Hematopoietic multipotent progenitor cell treated with erythropoietin and hydrocortisone succinate and interleukin-3 and kit ligand, for 8 days (in vitro differentiated cells): ENCODE measurements at places on chromosomes 2 and 18.
A peak's percentile ranks its signal among the peaks of the same experiment; 100 is the strongest.

- DNase-seq = no peak
Measured at GRCh38 chr2:3774336-3774735, 71.0 kb downstream of the DCDC2C start.

GRCh38 chr2:157427003-157427921 lies 16.6 kb downstream of the CYTIP start:
- no peak for DNase-seq

DNA sequence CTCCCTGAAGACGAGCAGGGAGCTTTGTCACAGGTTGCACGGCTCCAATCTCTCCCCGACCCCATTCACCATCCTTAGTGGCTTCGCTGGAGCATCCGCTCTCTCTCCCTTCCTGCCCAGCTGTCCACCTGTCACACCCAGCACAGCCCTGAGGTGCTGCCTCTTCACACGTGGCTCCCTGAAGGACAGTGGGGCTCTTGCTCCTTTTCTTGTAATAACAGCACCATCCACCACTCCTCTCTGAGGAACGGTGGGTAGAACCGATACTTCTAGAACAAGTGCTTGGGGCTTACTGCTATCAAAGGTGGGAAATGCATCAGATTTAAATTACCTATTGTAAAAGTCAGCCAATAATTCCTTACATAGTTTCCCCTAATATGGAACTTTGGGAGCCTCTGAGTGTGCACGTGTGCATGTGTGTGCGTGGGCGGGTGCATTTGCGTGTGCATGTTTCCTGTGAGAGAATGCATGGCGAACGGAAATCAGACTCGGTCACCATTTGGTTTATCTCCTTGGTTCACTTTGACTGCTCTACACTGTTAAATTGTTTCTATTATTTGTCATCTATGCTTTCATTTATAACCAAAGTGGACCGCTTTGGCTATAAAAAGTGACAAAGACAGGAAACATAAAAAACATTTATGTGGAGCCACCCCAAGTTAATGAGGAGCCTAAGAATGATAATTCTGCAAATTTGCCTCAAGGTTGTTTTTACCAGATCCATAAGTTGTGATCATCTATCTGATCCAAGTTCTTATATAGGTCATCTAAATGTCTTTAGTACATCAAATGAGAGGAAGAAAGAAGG lies 39.1 kb downstream of the KLHL29 start:
- no peak for DNase-seq

DNA sequence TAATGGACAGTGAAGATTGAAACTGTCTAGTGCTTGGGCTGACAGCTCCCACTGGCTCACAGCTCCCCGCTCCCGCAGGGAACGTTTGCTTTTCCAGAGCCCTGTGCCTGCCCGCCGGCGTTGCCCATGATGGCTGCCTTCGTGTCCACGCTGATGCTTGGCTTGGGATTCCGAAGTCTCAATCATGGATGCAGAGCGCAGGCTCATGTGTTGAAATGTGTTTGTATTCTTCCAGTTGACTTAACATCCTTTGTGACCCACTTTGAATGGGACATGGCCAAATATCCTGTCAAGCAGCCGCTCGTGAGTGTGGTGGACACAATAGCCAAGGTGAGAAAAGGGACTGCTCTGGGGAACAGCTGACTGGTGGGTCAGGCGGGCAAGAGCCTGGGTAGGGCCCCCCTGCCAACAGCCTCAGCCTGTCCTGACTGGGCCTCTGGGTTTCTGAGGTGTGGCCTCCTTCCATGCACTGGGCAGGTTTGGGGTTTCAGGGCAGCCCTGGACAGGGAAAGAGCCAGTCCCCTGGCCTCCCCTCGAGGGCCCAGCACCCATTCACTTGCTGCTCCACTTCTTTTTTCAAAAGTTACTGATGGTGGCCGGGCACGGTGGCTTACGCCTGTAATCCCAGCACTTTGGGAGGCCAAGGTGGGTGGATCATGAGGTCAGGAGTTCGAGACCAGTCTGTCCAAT lies 42.8 kb downstream of the ATP6V1C2 start:
- DNase-seq = no peak

- DNase-seq = no peak
Measured at GRCh38 chr2:215994911-215995310, 18.4 kb downstream of the MREG start.

DNA sequence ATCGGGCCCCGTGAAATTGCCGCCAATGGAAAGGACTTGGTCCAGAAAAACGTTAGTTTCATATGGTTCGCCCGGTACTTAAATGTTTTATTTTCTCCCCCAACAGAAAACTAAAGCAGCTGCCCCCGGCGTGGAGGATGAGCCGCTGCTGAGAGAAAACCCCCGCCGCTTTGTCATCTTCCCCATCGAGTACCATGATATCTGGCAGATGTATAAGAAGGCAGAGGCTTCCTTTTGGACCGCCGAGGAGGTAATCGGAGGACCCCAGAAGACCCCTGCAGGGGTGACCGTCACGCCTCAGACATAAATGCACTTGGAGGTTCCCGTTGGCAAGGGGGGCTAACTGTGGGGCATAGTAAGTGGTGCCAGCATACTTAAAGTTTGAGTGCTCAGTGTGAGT lies 742 bp downstream of the RRM2 start:
- peak; percentile 12 for DNase-seq

- no peak for DNase-seq
Measured at GRCh38 chr18:22791310-22791610, 141.9 kb upstream of the RBBP8 start.

DNA sequence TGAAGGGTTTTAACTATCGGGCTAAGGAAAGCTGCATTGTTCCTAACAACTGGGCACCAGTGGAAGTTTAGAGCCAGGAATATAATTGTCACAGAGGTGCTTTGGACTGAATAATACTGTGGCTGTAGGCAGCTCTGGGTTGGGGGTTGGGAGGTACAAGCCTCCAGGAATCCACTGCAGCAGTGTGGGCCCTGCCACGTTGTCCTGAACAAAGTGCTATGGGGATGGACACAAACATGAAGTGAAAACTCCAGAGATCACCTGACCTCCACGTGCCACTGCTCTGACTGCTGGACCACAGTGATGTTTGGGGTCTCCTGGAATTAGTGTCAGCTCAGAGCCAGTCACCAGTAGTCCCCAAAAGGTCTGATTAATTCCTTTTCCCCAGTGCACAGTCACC lies 110.9 kb downstream of the BCL2 start:
- no peak for DNase-seq

DNA sequence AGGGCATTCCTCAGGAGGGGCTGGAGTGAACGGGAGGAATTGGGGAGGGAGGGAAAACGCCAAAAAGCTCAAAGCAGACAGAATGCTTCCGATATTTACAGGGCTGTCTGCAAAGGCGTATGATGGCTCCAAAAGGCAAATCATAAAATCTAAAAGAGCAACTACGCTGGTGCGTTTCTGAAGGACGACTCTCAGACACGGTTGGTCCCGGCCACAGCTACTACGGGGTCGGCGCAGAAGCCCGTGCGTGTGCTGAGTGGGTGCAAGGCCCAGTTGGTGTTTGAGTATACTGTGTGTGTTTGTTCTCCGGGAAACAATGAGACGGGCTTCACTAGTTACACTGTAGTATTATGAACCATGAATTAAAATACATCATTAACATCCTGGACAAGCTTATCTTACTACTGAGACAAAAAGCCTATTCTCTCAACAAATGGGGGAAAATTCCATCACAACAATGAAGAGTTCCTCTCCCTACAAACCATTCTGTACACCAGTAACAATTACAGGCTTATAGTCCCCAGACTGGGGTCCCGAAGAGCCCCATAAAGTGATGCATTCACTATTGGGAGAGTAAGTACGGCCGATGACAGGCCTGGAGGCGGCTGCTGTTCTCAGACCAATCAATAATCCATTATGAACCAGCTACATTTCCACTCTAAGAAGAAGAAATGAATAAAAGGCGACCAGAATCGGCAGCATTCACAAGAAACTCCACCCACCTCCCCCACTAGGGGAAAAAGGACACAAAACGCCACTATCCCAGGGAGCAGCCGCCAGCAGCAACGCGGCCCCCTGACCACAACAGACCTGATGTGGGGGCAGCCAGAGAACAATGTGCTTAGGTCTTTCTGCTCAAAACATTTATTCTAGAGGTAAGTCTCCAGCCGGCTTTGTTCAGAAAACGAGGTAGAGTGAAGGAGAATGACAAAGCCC lies 43.4 kb downstream of the ZNF516 start:
- DNase-seq = peak; percentile 46

- no peak for DNase-seq
Measured at GRCh38 chr18:47975701-47976100, 45.2 kb upstream of the SMAD2 start.

- DNase-seq = no peak
Measured at GRCh38 chr2:42333579-42333978, 27.4 kb downstream of the COX7A2L start.

DNA sequence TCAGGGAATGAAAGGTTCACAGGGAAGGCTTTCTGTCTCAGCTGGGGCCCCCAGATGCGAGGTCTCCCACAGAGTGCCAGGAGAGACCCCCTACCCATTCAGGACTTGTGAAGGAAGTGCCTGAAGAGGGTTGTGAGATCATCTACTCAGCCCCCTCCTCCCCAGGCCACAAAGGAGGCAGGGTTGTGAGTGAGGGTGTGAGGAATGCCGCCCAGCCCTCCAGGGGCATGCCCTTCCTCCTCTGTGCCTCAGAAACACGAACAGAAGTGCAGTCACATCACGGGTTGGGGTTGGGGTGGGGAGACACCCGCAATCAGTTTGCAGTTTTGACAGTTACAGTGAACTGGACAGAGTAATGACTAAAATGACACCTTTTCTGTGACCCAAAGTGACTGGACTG lies 5.0 kb downstream of the MAL start:
- no peak for DNase-seq

- DNase-seq = peak; percentile 12
Measured at GRCh38 chr2:224062481-224063297, 23.6 kb upstream of the SERPINE2 start.

DNA sequence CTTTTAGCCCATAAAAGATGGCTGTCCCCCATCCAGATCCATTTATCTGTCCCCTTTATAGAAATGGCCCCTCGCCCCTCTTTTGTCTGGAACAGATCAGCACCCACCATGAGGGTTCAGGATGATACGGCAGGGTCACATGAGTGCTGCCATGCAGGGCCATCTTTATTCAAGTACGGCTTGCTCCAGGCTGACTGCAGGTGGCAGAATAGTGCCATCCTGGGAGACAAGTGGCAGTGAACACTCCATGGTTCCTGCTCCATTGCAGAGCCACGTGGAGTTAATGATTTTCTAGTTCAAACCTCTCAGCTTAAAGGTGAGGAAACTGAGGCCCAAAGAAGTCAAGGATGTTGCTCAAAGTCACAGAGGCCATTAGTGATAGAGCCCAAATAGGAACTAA lies 180.6 kb downstream of the CLIP4 start:
- DNase-seq = peak; percentile 24

DNA sequence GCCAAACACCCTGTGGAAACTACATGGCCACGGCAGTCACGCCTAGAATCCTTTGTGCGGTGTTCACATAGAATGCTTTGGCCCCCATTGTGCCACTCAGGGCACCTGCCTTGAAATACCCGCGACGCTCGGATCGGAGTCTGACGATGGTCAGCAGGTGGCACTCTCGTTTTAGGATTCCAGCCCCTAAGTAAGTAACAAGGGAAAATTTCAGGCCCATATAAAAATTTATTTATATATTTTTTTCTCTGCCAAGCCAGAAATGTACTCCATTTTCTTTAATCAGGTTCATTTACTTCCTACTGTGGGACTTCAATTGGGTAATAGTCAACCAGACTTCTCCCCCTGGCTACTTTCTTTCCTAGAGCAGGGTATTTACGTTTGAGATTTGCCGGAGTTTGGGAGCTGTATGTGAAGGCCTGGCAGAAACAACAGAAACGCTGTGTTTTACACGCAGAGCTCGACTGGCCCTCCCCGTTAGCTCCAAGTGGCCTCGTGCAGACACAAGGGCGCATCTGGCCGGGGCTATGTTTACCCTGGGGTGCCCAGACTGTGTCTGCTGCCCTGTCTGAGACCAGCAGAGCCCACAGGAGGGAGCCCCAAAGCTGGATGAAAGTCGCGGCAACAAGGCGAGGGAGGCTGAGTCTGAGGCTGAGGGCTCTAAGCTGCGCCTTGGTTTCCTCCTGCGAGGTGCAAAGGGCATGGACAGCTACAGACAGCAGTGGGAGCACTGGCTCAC lies 41.6 kb downstream of the LRRC30 start:
- DNase-seq = peak; percentile 34

DNA sequence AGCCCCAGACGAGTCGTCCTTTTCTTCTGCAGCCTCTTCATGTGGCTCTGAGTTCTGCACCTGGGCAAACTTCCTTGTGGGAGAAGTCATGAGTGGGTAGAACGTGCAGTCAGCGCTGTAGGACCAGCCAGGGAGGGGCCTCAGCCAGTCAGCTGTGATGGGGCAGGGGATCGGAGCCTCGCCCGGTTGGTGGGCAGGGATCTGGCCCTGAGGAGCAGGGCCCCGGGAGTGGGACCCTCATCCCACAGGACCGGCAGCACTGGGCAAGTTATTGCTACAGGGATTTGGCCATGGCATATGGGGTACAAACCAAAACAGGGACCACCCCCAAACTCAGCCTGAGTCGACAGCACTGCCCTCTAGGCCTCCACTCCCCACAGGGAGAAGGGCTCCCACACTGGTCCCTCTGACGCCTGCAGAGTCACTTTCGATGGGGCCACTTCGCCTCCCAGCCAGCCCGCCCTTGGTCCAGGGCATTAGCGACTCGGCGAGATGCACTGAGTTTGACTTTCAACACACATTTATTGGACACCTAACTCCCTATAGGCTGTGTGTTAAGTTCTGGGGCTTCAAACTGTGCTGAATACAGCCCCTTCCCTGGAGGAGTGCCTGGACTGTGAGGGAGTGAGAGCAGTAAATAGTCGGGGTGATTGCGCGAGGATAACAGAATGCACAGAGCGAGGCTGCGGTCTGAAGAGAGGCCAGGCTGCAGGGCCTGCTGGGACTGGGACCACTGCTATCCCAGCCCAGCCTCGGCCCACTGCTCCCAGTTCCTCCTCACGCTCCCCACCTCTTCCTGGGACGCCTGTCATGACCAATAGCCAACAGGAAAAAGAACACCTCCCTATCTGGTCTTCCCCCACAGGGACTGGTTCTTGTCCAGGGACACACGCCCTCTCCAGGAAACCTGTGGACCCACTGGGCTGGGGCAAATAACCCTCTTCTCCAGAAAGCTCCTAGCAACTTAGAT lies 55.9 kb downstream of the SDC1 start:
- no peak for DNase-seq

- no peak for DNase-seq
Measured at GRCh38 chr18:21550510-21550970, 50.0 kb downstream of the ESCO1 start.

GRCh38 chr18:38453880-38454279 lies 888.3 kb upstream of the CELF4 start:
- no peak for DNase-seq

- no peak for DNase-seq
Measured at GRCh38 chr2:73063909-73064875, 7.3 kb downstream of the SFXN5 start.
